ENCODE measurements at places on chromosomes 4 and X.

DNA sequence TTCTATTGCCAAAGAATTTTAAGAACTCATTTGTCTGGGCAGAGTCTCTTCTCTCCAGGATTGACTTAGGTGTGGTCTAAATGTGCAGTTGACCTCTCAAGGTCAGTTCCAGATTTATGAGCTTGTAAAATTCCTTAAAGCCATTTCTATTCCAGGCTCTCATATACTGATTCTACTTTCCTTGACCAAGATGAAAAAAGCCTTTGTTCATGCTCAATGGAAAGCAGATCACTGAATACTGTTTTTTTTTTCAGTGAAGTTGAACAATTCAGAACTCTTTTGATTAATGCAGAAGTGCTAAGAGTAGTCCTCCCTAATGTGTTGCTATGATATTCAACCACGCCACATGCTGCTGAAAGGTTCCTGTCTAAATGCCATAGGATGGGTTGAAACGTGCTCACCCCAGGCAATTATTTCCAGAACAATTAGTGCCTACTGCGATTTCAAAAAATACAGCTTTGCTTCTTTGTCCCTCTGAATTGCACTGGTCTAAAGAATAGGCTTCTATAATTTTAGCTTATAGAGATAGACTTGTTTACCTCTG, 312.4 kb upstream of the PABPC5 start:
- DNase-seq: no peak

DNA sequence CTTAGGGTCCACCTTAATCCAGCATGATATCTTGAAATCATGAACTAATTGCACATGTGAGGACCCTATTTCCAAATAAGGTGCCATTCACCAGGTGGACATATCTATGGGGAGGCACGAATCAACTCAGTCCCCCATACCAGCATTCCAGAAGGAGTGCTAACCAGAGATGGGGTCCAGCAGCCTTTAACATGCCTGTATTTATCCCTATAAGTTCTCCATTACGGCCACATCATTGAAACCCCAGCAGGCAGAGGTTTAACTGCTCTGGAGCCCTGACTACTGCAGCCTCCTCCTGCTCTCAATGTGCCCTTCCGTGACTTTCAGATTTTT, 3.2 kb upstream of the ASMTL start:
- DNase-seq: no peak

- no peak for DNase-seq
Observed at GRCh38 chrX:69124108-69124507, 41.1 kb downstream of the PJA1 start.

DNA sequence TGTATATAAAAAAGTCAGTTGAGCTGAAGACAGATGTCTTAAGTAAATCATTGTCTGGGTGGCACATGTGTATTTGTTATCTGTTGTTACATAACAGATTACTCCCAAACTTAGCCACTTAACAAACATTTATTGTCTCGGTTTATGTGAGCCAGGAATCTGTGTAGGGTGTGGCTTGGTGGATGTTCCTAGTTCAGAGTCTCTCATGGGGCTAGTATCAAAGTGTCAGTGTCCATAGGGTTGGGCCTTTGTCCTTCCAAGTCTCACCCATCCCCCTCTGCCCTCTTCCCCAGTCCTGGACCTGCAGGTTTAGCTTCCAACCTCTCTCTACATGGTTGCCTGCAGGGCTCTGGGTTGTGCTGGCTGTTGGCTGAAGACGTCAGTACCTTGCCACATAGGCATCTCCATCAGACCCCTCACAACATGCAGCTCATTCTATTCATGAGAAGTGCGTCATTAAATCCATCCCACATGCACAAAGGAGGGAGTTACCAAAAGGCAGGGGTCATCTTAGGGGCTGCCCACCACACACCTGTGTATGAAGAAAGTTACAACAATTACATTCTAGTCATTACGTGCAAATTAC, 127.5 kb downstream of the HS3ST1 start:
- DNase-seq: no peak

- DNase-seq: no peak
Observed at GRCh38 chr4:185068837-185069236, 50.5 kb downstream of the HELT start.

DNA sequence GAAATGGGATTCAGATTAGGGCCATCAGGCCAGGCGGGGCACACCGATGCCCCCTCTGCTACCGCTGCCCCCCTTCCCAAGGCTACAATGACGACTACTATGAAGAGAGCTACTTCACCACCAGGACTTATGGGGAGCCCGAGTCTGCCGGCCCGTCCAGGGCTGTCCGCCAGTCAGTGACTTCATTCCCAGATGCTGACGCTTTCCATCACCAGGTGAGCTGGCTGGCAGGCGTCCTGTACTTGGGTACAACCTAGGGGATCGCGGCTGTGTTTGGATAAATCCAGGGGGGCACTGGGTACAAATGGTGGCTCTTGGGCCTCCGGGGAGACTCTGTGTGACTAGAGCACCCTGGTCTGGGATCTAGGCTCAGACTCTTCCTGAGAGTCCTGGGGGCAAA, 1.1 kb downstream of the EMD start:
- DNase-seq: no peak

- DNase-seq: no peak
Observed at GRCh38 chrX:10077425-10078188, 79.2 kb upstream of the CLCN4 start.

GRCh38 chrX:16934185-16934584, 12.3 kb upstream of the REPS2 start:
- no peak for DNase-seq

GRCh38 chrX:45711231-45711630, 510.6 kb upstream of the DIPK2B start:
- DNase-seq: no peak

Measured in stimulated activated CD8-positive, alpha-beta memory T cell treated with anti-CD3 and anti-CD28 coated beads, Interleukin-7, amount 100 ng/mL, for 24 hours (primary cell).